ENCODE measurements at places on chromosomes 6 and 20.

- DNase-seq: no peak
These were observed 40.4 kb downstream of the DNAAF9 start for GRCh38 chr20:3367089-3367488.

GRCh38 chr6:134035823-134036296 lies 16.6 kb downstream of the SLC2A12 start:
- peak; percentile 62 for DNase-seq

DNA sequence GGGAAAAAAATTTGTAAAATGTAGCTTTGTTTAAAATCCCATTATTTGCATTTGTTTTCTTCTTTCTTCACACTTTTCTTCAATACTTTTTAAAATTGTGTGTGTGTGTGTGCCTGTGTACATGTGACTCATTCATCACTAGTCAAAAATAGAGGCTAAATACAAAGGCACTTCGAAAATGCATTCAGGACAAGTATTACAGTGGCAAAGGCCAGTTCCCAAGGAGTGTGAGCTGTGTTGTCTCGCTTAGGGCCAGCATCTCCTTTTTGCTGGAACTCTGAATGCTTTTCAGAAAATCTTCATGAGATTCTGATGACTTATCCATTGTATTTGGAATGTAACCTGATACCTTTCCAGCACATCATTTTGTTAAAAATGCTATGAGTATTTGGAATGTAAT lies 288.5 kb upstream of the CNR1 start:
- peak; percentile 7 for DNase-seq

- DNase-seq: no peak
These were observed 137.6 kb downstream of the AIG1 start for GRCh38 chr6:143198312-143198711.

DNA sequence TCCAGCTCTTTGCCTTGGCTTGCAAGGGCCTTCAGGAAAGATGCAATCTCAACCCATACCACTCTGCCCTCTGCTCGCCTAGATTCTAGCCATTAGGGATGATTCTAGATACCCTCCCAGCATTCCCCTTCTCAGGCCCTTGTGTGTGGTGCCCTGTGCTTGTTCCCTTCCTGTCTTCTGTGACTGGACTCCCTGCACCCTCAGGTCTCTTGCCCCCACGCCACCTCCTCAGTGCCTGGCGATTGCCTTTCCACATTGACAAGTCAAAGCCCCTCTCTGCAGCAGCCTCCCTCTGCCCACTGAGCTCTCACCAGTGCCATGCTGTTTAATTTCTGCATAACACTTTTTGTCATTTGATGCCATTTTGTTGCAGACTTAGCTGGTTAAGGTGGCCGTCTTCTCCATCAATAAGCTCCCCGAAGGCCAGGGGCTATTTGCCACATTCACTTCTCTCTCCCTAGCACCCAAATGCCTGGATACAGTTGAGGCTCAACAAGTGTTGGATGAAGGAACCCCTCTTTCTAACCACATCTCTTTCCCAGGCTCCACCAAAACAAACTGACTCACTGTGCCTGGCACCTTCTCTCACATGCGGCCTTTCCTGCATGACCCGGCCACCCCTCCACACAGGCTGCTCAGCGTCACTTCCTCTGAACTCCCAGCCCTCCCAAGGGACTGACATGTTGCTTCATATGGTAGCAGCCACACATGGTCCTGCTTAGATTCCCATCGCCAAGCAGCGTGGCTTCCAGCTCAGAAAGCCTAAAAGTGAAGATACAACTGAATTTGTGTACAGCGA lies 4.6 kb upstream of the TXNDC5 start:
- DNase-seq: no peak

DNA sequence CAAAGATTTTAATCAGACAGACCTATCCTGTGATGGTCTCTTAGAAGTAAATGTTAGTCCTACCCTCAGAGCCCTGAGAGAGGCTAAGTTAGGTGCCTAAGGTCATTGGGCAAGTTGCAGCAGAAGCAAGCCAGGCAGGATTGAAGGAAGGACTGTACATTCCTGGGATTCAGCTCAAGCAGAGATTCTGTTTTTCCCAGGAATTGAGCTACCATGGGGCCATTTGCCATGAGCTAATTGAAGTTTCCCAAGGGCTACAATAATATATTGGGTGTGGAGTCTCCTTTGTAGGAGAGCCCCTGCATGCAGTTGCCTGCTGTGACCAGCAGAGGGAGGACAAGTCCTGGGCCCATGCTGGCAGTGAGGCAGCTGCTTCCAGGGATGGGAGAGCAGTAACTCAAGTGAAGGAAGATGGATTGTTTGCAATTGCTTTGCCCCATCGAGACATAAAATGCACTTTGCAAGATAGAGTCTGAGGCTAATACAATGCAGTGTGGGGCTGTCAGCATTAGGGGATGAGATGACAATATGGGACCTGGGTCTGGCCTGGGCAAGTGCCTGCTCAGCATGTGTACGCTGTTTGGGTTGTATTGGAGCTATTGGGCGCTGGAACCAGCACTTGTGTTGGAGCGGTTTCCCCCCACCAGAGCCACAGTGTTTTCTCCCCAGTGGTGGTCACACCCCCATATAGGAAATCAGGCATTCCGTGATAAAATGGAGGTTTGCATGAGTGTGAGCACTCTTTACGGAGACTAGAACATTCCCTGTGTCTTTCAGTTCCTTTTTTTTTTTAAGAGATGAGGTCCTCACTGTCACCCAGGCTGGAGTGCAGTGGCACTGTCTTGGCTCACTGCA lies 27.9 kb downstream of the DNMT3B start:
- DNase-seq: peak; percentile 47

DNA sequence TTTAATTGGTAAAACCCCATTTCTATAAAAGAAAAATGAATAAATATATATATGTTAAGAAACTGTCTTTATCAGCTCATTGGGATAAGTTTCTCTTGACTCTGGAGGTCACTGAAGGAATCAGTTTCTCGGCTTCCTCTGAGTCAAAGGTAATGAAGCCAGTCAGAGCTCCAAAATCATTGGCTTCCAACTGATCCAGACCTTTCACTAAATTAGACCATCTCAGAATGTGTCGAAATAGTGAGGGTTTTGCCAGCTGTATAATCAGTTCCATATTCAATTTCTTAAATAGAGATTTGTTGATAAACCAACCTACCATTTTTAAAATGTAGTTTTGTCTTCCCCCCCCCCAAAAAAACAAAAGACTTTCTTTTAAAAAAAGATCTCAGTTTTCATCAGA lies 60.5 kb upstream of the SRSF6 start:
- no peak for DNase-seq

DNA sequence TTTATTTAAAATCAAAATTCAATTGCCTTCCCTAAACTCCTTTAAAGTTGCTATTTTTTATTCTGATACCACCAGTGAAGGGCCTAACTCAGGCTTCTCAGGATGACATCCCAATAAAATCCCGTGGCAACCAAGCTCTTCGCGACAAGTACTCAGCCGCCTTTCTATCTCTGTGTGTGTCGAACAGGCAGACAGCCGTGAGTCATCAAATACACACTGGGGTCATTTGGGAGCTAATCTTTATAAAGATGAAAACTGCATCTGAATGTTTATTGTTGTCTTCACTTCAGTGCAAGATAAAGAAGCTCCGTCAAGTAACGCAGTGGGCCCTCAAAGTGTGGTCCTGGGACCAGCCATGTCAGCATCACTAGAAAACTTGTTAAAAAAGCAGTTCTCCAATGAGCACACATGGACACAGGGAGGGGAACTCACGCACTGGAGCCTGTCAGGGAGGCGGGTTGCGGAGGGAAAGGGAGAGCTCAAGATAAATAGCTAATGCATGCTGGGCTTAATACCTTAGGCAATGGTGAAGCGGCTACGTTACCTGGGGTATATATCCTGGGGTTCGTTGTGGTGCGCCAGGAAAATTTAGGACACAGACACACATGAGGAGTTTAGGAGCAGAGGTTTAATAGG lies 119.3 kb downstream of the RNF144B start:
- peak; percentile 73 for DNase-seq

GRCh38 chr6:11215773-11216172 lies 16.7 kb downstream of the NEDD9 start:
- DNase-seq: no peak

DNA sequence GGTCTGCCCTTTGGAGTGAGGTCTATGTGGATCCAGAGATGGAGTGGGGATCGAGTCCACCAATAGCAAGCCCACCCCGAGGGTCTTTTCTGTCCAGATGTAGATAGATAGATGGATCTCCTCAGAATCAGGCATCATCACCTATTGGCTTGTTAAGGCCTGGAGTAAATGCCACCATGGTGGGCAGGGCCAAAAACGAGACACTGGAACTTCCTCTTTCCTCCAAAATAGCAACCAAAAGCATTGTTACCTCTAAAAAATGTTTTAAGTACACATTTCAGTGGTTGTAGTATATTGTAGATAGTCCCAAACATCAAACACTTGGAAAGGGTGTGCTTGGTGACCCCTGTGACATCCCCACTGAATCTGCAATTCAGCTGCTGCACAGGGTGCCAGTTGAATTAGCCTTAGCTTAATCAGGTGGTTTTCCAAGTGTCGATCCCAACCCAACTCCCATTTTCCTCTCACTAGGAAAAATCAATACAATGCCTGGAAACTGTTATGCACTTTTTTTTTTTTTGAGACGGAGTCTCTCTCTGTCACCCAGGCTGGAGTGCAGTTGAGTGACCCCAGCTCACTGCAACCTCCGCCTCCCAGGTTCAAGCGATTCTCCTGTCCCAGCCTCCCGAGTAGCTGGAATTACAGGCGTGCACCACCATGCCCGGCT lies 35.0 kb upstream of the NELFCD start:
- no peak for DNase-seq

GRCh38 chr6:144660561-144661115 lies 375.5 kb downstream of the UTRN start:
- peak; percentile 14 for DNase-seq

DNA sequence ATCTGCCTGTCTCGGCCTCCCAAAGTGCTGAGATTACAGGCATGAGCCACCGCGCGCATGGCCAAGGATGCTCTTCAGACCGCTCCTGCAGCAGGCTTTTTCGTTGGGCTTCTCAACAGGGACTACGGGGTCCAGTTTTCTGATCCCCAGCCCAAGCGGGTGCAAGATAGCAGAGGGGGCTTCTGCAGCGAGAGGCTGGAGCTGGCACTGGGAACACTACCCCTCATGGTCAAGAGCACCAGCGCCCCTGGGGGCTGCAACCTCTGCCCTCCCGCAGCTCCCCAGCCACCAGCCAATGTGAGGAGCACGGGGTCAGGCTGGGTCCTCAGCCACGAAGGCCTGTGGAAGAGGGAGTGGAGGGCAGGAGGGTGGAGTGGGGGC lies 6.0 kb downstream of the CTSZ start:
- DNase-seq: no peak

- DNase-seq: no peak
These were observed 56.5 kb upstream of the FUT9 start for GRCh38 chr6:95959261-95959660.

DNA sequence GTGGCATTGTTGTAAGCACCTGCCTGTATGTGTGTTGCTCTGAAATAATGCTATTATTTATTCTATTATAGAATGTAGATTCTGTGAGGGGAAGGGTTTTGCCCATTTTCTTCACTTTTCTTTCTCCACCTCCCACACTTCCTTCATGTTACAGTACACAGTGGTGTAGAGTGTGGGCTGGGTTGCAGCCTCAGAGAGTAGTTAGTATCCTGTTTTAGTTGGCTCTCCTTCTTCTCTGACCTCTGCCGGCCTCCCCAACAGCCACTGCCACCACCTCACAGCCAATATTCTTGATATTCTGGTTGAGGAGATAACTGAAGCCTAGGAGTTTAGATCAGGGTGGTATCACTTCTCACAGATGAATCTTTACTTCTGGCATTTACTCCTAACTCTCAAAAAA lies 143.4 kb downstream of the BCKDHB start:
- DNase-seq: no peak

- DNase-seq: no peak
These were observed 198.2 kb downstream of the GMPR start for GRCh38 chr6:16436550-16436949.

DNA sequence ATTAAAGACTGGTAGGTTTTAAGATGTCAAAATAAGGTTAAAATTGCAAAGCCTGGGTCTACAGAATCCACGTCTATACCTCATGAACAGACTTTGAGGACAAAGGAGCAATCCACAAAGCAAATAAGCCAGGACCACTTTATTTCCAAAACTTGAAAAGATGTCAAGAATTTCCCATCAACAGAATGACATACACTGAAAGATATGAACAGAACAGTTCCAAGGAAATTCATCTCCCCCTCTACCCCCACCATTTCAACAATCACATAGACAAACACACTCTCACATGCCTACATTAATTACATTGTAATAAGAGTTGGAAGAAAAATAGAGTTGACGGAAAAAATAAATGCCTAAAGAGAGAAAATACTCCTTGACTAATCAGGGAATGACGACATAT lies 45.2 kb upstream of the NHSL1 start:
- DNase-seq: no peak

GRCh38 chr6:30544666-30545272 lies 11.5 kb downstream of the GNL1 start:
- no peak for DNase-seq

DNA sequence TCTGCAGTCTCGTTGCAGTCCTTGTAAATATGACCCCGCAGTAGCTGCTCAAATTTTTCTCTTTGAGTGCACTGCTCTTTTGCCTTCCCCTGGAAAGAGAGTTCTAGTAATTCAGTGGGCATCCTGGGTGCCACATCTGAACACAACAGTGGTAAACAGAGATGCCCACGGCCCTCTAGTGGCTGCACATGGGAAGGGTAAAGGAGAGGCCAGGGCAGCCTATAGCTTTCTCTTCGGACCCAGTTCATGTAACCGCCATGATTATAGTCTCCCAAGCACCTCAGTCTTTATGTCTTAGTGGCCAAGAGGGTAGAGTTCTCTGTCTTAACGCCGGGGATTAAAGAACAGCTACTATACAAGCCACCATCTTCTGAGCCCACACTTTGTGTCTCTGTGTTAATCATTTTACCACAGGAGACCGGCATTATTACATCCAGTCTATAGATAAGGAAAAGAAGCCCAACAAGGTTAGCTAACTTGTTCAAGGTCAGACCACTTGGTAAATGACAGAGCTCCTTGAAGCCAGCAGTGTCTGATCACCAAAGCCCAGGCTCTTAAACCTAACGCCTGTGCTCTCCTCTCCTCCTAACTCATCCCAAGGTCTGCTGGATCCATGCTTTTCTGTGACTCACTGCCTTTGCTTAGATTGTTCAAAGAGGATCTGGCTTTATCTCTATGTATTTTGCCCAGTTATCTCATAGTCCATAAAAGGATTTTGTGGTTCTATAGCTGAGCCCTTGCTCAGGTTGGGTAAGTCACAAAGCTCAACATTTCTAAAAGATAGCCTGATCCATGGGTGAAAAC lies 81.8 kb downstream of the ISM1 start:
- peak; percentile 61 for DNase-seq

GRCh38 chr20:45822857-45823256 lies 4.3 kb downstream of the TNNC2 start:
- peak; percentile 23 for DNase-seq

DNA sequence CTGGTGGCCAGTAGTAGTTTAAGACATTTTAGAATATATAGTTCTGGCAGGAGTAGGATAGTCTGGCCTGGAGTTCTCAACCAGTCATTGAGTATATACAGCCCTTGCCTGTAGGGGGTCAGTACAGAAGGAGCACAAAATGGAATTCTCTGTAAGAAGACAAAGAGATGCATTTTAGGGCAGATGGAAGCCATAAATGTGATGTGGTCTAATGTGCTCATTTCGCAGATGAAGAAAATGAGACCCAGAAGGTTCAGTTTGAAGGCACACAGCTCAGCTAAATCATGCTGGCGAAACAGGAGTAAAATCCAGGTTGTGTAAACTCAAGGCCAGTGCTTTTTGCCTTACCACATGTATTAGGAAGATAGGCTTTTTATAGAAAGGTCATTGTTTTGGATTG lies 29.6 kb downstream of the QKI start:
- DNase-seq: no peak
